Naive thymus-derived CD8-positive, alpha-beta T cell (primary cell): ENCODE measurements at places on chromosomes 6 and 20. TPM values are rescaled to one million over a fixed set of nuclear protein-coding genes. Genes with fewer than 3 reads are reported as not detected.

DNA sequence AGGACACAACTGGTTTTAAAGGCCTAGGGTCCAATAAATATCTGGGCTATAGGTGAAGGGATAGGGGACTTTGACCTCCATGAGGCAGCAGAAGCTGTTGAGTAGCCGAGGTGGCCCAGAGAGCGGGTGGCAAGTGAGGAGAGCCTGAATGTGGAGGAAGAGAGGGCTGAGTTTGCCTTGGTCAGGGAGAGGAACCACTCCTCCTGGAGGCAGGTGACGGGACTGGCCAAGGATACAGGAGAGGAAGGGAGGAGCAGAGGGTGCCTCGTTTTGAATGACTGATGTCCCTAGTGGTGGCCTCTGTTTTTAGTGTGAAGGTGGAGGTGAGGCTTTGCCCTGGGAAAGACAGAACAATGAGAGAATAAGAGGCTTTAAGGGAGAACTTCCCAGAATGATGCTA, 19.1 kb upstream of the AAR2 start:
- no peak overlapping the region for H3K27ac ChIP-seq
- no peak for DNase-seq
- H3K4me3 ChIP-seq = no peak overlapping the region
- no peaks in the 10 kb centered on the region for H3K4me1 ChIP-seq
- H3K36me3 ChIP-seq = no peaks in the 10 kb centered on the region

DNA sequence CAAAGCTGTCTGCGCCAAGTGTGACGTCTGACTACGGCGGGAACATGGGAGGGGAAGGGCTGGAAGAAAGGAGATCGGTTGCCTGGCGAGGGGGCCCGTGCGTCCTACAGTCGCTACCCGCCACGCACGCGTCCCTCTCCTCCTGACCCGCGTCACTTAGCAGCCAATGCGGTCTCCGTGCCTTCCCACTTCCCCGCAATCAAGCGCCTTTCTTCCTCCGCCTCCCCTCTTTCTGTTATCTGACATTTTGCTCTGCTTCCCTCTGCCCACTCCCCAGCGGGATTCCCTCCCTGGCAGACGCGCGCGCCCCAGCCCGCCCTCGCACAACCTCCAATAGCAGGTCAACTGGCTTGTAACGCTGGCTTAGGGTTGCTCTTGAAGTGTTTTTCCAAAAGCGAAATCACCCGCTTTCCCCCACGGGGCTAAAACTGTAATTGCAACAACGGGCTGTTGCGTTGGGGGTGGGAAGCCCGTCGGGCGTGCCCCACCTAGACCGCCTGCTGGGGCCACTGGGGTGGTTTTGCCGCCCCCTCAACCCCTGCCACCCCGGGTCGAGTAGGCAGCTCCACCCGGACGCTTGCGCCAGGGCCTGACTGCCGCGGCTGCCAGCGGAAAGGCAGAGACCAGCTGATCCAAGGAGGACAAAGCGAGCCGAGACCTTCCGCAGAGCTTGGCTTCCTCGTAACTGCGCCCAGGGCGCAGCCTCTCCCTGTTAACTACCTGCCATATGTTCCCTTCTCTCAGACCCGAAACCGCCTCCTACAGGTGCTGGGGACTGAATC, 6.2 kb upstream of the SOX4 start:
- peaks cover 2% of the 10 kb centered on the region for H3K36me3 ChIP-seq
- peaks cover 15% of the 10 kb centered on the region for H3K4me1 ChIP-seq
- H3K27ac ChIP-seq = no peak overlapping the region
- peaks cover 10% of the 10 kb centered on the region for H3K27me3 ChIP-seq
- peak; percentile 6 for DNase-seq

DNA sequence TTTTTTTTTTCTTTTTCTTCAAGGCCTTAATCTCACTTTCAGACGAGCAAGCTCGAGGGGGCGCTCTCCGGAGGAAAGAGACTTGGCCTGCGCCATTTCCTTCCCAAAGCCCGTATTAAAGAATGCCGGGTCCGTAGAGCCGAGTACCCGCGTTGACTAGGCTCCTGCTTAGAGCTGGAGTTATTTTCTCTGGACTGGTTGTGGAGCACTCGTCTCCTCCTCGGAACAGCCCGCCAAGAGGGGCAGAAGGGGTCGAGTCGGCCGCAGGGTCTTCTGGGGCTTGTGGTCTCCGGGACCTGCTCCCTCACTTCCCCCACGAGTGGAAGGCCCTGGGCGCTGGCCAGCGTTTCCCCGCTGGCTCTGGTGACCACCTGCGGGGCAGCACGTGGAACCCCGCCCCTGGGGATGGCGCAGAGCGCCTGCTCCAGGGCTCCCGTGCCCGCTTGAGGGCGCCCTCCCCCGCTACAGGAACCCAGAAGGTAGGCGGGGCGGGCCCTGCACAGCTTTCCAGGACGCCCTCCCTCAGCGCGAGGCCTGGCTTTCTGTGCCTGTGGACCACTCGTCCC, 2.7 kb upstream of the MEI4 start:
- H3K27ac ChIP-seq = no peak overlapping the region
- no peak overlapping the region for H3K4me3 ChIP-seq
- DNase-seq = peak; percentile 3
- peaks cover 4% of the 10 kb centered on the region for H3K4me1 ChIP-seq
- peaks cover 41% of the 10 kb centered on the region for H3K27me3 ChIP-seq

DNA sequence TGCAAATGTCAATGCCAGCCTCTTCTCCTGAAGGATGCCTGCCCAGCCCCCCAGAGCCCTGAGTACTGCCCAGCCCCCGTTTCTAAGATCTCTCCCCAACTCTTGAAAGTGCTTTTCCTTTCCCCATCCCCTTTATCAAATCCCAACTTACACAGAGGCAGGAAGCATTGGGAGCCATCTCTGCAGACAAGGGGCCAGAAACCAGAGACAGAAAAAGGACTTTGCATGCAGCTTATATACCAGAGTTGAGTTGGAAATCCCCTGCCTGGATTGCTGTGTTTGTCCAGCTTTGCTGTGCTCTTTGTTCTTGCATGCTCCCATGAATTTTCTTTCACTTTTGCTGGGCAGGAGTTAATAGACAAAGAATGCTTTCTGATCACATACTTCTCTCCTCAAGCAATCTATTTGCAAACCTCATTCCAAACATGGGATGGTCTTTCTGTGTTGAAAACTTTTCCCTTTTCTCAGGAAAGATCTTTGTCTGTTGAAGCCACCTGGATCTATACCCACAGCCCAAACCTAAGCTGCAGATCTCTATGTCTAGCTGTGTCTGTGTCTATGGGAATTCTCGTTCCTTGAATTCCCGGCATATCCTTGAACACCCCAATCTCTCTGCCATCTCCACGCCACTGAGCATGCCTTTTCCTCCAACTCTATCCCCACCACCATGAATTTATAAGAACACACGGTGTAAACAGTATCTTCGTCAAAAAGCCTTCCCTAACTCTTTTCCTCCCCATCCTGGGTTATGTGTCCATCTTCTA, at the start of gene UBD:
Gene UBD, minus strand, starts transcription at position 209 of the 764 bp plus-strand sequence. Its CDS starts 31 bp downstream, at position 178.
- H3K36me3 ChIP-seq = peaks cover under 1% of the 10 kb centered on the region
- no peak within 1 kb of the TSS for H3K27ac ChIP-seq
- H3K4me3 ChIP-seq = no peak within 1 kb of the TSS
- H3K27me3 ChIP-seq = peaks cover 82% of the 10 kb centered on the region
- peaks cover 9% of the 10 kb centered on the region for H3K4me1 ChIP-seq

DNA sequence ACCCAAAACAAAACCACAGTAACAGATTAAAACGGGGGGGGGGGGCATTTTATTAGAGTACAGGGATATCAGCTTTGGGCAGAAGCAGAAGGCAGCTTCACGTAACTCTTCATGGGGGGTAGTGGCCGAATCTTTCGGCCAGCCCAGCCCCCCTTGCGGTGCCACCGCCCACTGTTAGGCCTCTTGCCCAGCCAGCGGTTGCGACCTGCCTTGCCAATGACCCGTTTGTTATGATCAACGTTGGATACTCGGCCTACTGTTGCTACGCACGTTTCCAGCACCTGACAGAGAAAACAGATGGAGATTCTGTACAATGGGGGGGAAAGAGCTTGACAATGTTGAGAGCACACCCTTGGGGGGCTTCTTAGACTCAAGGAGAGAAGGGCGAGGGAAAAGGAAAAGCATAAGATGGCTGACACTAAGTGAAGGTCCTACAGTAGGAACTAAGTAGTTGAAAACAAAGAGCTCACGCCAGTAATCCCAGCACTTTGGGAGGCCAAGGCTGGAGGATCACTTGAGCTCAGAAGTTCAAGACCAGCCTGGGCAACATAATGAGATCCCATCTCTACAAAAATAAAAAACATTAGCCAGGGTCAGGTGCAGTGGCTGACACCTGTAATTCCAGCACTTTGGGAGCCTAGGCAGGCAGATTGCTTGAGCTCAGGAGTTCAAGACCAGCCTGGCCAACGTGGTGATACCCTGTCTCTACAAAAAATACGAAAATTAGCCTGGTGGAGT, 724 bp upstream of the CUL7 start:
- H3K27me3 ChIP-seq = no peaks in the 10 kb centered on the region
- peak overlapping the region; percentile 96 for H3K4me3 ChIP-seq
- peaks cover 6% of the 10 kb centered on the region for H3K36me3 ChIP-seq

DNA sequence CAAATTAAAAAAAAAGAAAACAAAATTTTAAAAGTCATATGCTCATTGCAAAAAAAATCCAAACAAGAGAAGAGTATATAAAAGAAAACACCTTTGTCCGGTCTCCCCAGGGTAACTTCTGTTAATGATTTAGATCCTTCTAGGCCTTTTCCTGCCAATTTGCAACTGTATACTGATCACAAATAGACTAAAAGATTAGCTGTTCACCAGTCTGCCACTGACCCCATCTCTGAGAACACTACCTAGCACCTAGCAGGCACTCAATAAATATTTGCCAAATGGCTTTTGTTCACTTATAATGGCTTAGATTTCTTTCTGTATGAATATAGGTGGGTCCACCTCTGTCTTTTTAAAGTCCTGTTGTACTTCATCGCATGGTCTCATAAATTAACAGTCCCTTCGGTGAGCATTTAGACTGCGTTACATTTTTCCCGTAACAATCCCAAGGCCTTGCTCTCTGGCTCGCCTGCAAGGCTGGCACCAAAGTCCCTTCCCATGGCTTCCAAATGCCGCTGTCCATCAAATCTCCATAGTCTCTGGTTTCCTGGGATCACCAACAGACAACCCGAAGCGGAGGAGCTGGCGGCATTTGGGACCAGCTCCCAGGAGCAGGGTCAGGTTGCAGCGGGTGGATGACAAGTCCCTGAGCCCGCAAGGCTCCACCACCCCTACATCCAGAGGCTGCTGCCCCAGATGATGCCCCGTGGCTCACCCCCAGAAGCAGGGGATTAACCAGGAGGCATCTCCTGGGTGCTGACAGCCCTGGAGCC, 11.8 kb downstream of the JPH2 start:
- H3K4me1 ChIP-seq = no peaks in the 10 kb centered on the region
- H3K27me3 ChIP-seq = peaks cover 50% of the 10 kb centered on the region
- H3K27ac ChIP-seq = no peak overlapping the region
- no peaks in the 10 kb centered on the region for H3K36me3 ChIP-seq
- no peak overlapping the region for H3K4me3 ChIP-seq

GRCh38 chr6:145044641-145045246, 690.6 kb downstream of the EPM2A start:
- no peaks in the 10 kb centered on the region for H3K4me1 ChIP-seq
- H3K36me3 ChIP-seq = no peaks in the 10 kb centered on the region
- DNase-seq = no peak
- H3K4me3 ChIP-seq = no peak overlapping the region
- H3K27me3 ChIP-seq = no peaks in the 10 kb centered on the region

DNA sequence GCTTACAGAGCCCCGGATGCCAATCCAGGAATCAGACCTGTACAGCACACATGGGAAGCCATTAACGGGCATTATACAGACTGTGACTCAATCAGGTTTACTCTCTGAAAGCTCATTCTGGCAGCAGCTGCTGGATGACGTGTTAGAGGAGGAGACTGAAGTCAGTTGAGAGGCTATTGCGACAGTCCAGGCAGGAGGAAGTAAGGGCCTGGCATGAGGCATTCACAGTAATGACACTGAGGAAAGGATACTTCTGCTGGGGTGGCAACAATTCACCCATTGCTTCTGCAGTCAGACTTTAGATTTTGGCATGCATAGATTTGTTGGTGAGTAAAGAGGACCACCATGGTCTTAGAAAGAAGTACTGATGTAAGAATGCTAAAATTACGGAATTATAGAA, 151.0 kb upstream of the HEY2 start:
- no peak overlapping the region for H3K4me3 ChIP-seq
- DNase-seq = no peak
- no peaks in the 10 kb centered on the region for H3K4me1 ChIP-seq
- H3K27ac ChIP-seq = no peak overlapping the region
- H3K27me3 ChIP-seq = peaks cover 8% of the 10 kb centered on the region

GRCh38 chr6:33971580-33971979, 167.8 kb upstream of the MLN start:
- no peaks in the 10 kb centered on the region for H3K36me3 ChIP-seq
- no peak overlapping the region for H3K27ac ChIP-seq
- H3K4me3 ChIP-seq = no peak overlapping the region
- H3K4me1 ChIP-seq = peaks cover under 1% of the 10 kb centered on the region

DNA sequence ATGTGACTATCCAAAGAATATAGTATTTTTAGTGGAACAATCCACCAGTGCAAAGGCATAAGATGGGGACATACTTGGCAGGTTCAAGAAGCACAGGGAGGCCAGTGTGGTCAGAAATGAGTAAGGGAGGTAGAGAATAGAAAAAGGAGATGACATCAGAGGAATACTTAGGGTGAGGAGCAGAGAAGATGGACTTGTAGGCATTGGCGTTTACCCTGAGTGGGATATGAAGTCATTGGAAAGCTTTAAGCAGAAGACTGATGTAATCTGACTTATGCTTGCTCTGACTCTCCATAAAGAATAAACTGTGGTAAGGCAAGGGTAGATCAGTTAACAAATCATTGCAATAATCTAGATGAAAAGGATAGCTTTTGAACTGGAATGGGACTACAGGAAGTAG, 228.7 kb downstream of the GJA1 start:
- H3K27me3 ChIP-seq = no peaks in the 10 kb centered on the region
- H3K4me1 ChIP-seq = no peaks in the 10 kb centered on the region
- no peak for DNase-seq
- no peaks in the 10 kb centered on the region for H3K36me3 ChIP-seq
- H3K4me3 ChIP-seq = no peak overlapping the region

DNA sequence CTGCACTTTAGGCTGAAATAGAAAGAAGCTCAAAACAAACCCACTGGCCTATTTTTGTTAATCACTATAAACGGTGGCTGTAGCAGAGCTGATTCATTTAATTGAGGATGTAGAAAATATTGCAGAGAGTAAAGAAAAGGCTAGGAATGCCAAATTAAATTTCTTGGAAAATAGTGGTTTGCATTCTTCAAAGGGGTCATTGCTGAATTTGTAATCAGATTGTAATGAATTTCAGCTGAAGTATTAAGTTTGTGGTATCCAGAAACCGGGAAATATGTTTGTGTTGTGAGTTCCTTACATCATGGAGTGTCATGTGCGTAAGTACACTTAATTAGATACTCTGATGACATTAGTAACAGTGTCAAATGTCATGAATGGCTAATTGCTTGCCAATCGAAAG, 203.0 kb downstream of the SAMD5 start:
- no peak overlapping the region for H3K4me3 ChIP-seq
- H3K36me3 ChIP-seq = no peaks in the 10 kb centered on the region
- H3K27me3 ChIP-seq = peaks cover 1% of the 10 kb centered on the region

- H3K27ac ChIP-seq = no peak overlapping the region
- no peak for DNase-seq
- no peak overlapping the region for H3K4me3 ChIP-seq
- H3K27me3 ChIP-seq = no peaks in the 10 kb centered on the region
- peaks cover 18% of the 10 kb centered on the region for H3K36me3 ChIP-seq
- peaks cover 14% of the 10 kb centered on the region for H3K4me1 ChIP-seq
Observed at GRCh38 chr6:146946559-146946958, 257.7 kb upstream of the STXBP5 start.

Gene PRDM13
- not detected for total RNA-seq

Gene DSE
- 9.3 TPM for total RNA-seq

Gene GPLD1
- 1.6 TPM for total RNA-seq

Gene PERP
- total RNA-seq = 0.39 TPM

Gene TP53TG5
- total RNA-seq = not detected

Gene CRIP3
- total RNA-seq = 4.1 TPM
